ENCODE measurements at places on chromosomes 6 and 20.

DNA sequence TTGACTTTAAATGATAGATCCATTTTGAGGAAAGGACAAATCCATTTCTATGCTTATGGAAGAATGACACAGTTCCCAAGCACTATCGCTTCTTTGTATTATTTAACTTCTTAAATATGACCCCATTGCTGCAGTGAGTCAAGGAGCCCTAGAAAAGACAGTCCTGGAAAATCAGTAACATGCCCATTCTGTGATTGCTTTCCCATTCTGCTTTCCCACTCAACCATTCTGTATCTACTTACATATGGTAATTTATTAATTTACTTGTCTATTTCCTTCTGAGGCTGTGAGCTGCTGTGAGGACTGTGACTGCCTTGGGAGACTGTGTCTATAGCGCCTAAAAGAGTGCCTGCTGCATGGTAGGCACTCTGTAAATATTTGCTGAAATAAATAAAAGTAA is 85.4 kb upstream of the TMEM30A start:
- no peak for DNase-seq

GRCh38 chr6:153758516-153758915 is 280.5 kb upstream of the OPRM1 start:
- no peak for DNase-seq

- DNase-seq: no peak
Observed at GRCh38 chr6:94394822-94395221, 975.5 kb upstream of the EPHA7 start.

DNA sequence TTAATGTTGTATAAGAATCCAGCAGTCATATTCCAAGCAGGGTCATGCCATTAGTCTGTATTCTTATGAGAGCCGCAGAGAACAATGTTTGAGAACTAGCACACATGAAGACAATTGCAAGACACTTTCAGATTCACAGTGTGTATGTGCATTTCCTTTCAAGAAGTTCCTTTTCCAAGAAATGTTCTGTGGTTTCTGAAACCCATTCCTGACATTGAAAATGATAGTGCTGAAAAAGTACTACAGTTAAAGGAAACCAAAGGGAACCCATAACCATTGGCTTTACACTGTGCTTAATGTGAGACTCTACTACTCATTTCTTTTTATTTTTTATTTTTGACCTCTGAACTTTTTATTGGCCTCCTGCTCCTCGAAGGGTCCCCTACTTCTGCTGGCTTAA is 4.2 kb upstream of the CALHM6 start:
- DNase-seq: no peak

DNA sequence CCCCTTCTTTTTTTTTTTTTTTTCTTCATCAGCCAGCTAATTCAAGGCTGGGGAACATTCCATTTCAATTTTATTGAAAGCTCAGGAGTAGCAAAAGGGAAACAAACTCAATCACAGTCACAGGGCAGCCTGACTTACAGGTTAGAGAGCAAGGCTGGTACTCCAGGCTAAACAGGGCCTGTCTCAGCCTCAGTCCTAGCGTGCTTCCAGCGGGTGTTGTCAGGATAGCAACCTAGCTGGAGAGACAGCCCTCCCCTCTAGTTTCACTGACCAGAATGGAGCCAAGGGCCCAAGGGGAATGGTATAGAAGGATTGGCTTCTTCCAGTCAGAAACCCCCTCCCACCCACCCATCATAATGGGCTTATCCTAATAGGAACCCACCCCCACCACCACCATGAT is 132.9 kb downstream of the PXDC1 start:
- DNase-seq: no peak

Data from NCI-H1694 (cell line).